Upper lobe of right lung (tissue), 1 donor: ENCODE measurements at places on chromosomes 2 and 18. TPM values are rescaled to one million over a fixed set of nuclear protein-coding genes. Genes with fewer than 3 reads are reported as not detected.

- H3K36me3 ChIP-seq = no peaks in the 10 kb centered on the region
- no peak overlapping the region for H3K4me3 ChIP-seq
- no peaks in the 10 kb centered on the region for H3K27me3 ChIP-seq
- no peak for DNase-seq
- peaks cover 4% of the 10 kb centered on the region for H3K4me1 ChIP-seq
- H3K27ac ChIP-seq = peak overlapping the region; percentile 25
Measured at GRCh38 chr2:106183101-106183696, 10.9 kb downstream of the UXS1 start.

GRCh38 chr2:172753610-172754009, 18.0 kb downstream of the RAPGEF4 start:
- no peaks in the 10 kb centered on the region for H3K27me3 ChIP-seq
- no peak for DNase-seq
- H3K36me3 ChIP-seq = no peaks in the 10 kb centered on the region
- no peak overlapping the region for H3K4me3 ChIP-seq

GRCh38 chr2:100625717-100626116, 62.9 kb downstream of the PDCL3 start:
- no peaks in the 10 kb centered on the region for H3K36me3 ChIP-seq
- H3K27me3 ChIP-seq = no peaks in the 10 kb centered on the region
- H3K4me1 ChIP-seq = no peaks in the 10 kb centered on the region

- H3K36me3 ChIP-seq = no peaks in the 10 kb centered on the region
- no peaks in the 10 kb centered on the region for H3K27me3 ChIP-seq
- H3K27ac ChIP-seq = peak overlapping the region; percentile 6
- no peak for DNase-seq
- H3K4me3 ChIP-seq = no peak overlapping the region
Measured at GRCh38 chr2:236852100-236852976, 233.4 kb upstream of the COPS8 start.

The VWA3B gene
- total RNA-seq = 0.17 TPM

- H3K4me1 ChIP-seq = peaks cover 8% of the 10 kb centered on the region
- no peaks in the 10 kb centered on the region for H3K27me3 ChIP-seq
Measured at GRCh38 chr2:191666226-191666625, 11.7 kb upstream of the NABP1 start.

GRCh38 chr18:7065736-7066135, 51.9 kb downstream of the LAMA1 start:
- no peak overlapping the region for H3K27ac ChIP-seq
- H3K4me3 ChIP-seq = no peak overlapping the region
- H3K36me3 ChIP-seq = no peaks in the 10 kb centered on the region

DNA sequence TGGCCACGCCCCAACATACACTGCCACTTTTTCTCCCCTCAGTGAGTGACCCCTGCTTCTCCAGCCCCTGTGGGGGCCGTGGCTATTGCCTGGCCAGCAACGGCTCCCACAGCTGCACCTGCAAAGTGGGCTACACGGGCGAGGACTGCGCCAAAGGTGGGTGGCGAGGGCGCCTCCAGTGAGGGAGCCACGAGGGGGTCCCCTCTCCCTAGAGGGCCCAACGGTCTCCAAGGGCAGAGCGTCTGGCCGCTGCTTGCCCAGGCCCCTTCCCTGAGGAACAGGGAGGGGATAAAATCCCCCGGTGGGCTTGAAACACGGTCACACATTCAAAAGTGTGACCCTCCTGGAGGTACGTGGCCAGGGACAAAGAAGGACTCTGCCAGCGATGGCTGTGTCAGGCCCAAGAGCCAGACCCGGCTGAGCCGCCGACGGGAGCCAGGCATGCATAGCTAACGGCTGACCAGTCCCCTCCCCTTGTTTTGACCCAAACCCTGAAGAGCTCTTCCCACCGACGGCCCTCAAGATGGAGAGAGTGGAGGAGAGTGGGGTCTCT, 37.2 kb downstream of the MTERF4 start:
- peaks cover 20% of the 10 kb centered on the region for H3K36me3 ChIP-seq
- peaks cover 8% of the 10 kb centered on the region for H3K4me1 ChIP-seq
- no peaks in the 10 kb centered on the region for H3K27me3 ChIP-seq
- H3K27ac ChIP-seq = no peak overlapping the region
- H3K4me3 ChIP-seq = no peak overlapping the region

GRCh38 chr2:118350621-118351020, 262.4 kb downstream of the INSIG2 start:
- no peaks in the 10 kb centered on the region for H3K36me3 ChIP-seq
- H3K4me1 ChIP-seq = no peaks in the 10 kb centered on the region
- no peaks in the 10 kb centered on the region for H3K27me3 ChIP-seq
- no peak overlapping the region for H3K4me3 ChIP-seq
- DNase-seq = no peak
- no peak overlapping the region for H3K27ac ChIP-seq

- no peak overlapping the region for H3K4me3 ChIP-seq
- H3K4me1 ChIP-seq = peaks cover 7% of the 10 kb centered on the region
- no peaks in the 10 kb centered on the region for H3K36me3 ChIP-seq
- no peak for DNase-seq
- no peaks in the 10 kb centered on the region for H3K27me3 ChIP-seq
- H3K27ac ChIP-seq = no peak overlapping the region
Measured at GRCh38 chr2:216648105-216648504, 14.9 kb downstream of the IGFBP2 start.
